ENCODE measurements at places on chromosomes 4 and X. TPM values are rescaled to one million over a fixed set of nuclear protein-coding genes. Genes with fewer than 3 reads are reported as not detected.

DNA sequence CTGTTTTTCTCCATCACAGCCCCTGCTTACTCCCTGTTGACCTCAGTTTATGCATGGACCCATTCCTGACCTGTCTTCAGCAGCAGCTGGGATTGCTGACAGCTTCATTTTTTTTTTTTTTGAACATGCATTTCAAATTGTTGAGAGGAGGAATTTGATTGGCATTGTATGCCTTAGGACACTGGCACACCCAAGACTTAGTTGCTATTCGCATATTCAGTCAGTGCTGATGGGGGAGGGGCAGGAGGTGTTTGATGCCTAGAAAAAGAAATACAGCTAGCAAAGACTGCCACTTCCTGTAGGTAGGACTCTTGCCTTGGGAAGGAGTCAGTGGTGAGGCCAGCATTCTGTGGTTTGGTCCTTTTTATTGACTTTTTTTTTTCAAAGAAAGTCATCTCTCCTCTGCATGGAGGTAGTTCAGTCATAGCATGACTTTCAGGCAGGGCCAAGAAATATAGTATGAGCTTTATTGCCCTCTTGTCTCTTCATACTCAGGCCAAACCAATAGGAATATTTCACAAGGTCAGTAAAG lies 33.6 kb upstream of the XK start:
- peaks cover 3% of the 10 kb centered on the region for H3K4me1 ChIP-seq
- H3K4me3 ChIP-seq = no peak overlapping the region
- no peaks in the 10 kb centered on the region for H3K36me3 ChIP-seq
- H3K27me3 ChIP-seq = no peaks in the 10 kb centered on the region
- no peak for DNase-seq

DNA sequence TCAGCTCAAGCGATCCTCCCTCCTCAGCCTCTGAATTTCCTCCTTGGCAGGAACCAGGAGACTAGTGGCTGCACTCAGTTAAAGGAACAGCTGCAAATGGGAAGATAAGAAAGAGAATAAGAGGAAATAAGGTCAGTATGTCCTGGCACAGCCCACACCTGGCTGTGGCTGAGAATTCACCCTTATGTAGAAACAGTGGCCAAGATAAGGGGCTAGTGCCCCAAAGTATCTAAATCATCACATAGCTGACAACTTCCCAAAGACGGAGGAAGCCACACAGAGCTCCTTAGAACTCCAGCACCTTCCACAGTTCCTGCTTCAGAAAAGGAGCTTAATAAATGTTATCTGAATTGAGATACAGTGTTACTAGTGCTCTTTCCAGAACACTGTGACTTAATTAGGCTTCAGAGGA lies 2.3 kb upstream of the CHIC2 start:
- H3K27ac ChIP-seq = no peak overlapping the region
- peaks cover 24% of the 10 kb centered on the region for H3K4me1 ChIP-seq
- H3K27me3 ChIP-seq = no peaks in the 10 kb centered on the region
- no peak for DNase-seq
- no peak overlapping the region for H3K4me3 ChIP-seq

DNA sequence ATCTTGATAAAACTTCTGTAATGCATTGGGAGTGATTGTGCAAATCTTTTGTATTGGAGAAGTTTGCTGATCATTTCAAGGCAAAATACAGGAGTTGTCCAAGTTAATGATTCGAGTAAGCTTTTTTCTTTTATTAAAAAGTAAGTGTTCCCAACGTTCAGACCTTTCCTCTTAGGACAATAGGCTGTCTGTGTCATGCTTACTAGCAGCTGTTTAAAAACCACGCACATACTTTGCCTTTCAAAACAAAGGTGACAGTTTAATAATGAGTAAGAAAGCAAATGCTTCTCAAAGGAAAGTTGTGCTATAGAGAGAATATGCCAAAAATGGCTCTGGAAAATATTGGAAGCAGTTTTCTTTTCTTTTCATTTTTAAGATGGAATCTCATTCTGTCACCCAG lies 11.2 kb downstream of the TRAPPC11 start:
- no peaks in the 10 kb centered on the region for H3K27me3 ChIP-seq
- no peak overlapping the region for H3K4me3 ChIP-seq
- H3K27ac ChIP-seq = no peak overlapping the region
- H3K4me1 ChIP-seq = peaks cover 3% of the 10 kb centered on the region

DNA sequence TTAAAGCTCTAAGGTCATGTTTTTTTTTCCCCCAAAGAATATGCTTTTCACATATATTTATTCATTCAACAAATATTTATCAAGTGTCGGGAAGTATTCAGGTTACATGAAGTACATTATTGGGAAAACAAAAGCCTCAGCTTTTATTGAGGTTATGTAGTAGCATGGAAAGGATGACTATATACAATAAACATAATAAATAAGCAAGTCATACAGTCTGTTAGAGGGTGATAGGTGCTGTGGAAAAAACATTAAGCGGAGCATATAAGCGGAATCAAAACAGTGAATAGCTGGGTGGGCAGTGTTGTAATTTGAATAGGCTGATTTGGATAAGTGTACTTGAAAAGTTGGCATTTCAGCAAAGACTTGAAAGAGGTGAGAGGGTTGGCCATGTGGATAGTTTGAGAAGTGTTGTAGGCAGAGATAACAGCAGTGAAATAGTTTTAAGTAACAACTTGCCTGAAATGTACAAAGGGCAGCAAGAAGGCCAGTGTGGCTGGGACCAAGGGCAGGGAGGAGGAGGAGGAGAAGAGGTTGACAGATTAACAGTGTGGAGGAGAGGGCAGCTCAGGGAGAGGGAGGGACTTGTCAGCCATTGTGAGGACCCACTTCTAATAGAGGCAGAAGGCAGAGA lies 558.7 kb downstream of the SPRY1 start:
- no peak overlapping the region for H3K4me3 ChIP-seq
- DNase-seq = no peak
- no peak overlapping the region for H3K27ac ChIP-seq
- H3K27me3 ChIP-seq = no peaks in the 10 kb centered on the region
- no peaks in the 10 kb centered on the region for H3K4me1 ChIP-seq

- H3K27me3 ChIP-seq = no peaks in the 10 kb centered on the region
- no peak overlapping the region for H3K27ac ChIP-seq
- no peak overlapping the region for H3K4me3 ChIP-seq
- DNase-seq = no peak
Observed at GRCh38 chr4:4789462-4789861, 70.0 kb upstream of the MSX1 start.

GRCh38 chr4:153348006-153348405 lies 3.5 kb downstream of the MND1 start:
- H3K4me1 ChIP-seq = peaks cover 47% of the 10 kb centered on the region
- no peaks in the 10 kb centered on the region for H3K27me3 ChIP-seq
- no peak for DNase-seq
- H3K27ac ChIP-seq = no peak overlapping the region
- no peak overlapping the region for H3K4me3 ChIP-seq

DNA sequence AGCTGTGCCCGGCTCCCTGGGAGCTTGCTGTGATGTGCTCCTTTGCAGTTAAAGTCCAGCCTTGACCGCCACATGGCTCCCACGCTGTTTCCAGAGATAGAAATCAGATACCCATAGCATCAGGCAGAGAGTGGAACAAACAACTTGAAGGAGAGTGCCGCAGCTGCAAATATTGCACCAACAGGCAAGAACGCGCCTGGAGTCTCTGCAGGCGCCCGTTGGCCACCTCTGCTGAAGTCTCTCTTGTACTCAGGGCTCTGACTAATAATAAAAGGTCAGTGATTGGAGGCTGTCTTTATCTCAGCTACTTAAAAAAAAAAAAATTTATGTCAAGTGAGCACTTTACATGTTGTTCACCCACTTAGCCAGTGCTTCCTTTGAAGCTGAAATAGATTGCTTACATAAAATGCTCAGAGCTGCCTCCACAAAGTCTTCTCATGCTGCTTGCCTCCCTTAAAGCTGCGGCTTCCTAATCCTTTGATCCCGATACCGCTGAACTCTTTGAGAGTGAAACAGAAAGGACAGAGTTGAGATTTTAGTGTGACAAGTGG lies 30.9 kb upstream of the TENM3 start:
- H3K27ac ChIP-seq = no peak overlapping the region
- no peaks in the 10 kb centered on the region for H3K36me3 ChIP-seq
- no peak overlapping the region for H3K4me3 ChIP-seq

GRCh38 chrX:51894697-51895336 lies 1.4 kb downstream of the MAGED1 start:
- H3K4me1 ChIP-seq = peaks cover 22% of the 10 kb centered on the region
- no peak for DNase-seq
- no peaks in the 10 kb centered on the region for H3K27me3 ChIP-seq
- peak overlapping the region; percentile 89 for H3K27ac ChIP-seq
- peak overlapping the region; percentile 85 for H3K4me3 ChIP-seq
- peaks cover 7% of the 10 kb centered on the region for H3K36me3 ChIP-seq

DNA sequence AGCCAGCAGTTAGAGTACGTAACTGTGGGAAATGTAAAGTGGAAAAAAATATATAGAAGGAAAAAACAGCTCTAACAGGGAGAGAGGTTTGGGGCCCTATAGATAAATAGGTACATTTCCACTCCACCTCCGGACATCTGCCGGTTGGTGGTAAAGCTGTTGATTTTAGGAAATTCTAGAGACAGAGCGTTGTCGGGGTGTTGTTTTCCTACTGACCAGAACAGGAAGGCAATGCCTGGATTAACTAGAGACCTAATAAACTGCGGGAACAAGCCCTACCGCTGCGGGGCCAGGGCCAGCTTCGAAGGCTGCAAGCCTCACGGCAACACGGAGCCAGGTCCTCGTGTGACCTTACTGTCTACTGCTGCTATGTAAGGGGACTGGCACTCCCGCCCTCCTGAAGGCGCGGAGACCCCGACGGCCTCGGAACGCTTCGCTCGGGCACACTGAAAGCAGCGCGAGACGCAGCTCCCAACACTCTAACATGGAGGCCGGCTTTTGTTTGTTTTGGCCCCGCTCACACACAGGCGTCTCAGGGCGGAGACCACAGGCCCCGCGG lies 702 bp upstream of the CDKN2AIP start:
- H3K27me3 ChIP-seq = no peaks in the 10 kb centered on the region
- H3K4me3 ChIP-seq = peak overlapping the region; percentile 93
- peak overlapping the region; percentile 94 for H3K27ac ChIP-seq
- H3K4me1 ChIP-seq = peaks cover 46% of the 10 kb centered on the region
- DNase-seq = peak; percentile 43

- no peak overlapping the region for H3K27ac ChIP-seq
- no peaks in the 10 kb centered on the region for H3K4me1 ChIP-seq
- H3K4me3 ChIP-seq = no peak overlapping the region
Observed at GRCh38 chr4:24743927-24744326, 51.4 kb upstream of the SOD3 start.

DNA sequence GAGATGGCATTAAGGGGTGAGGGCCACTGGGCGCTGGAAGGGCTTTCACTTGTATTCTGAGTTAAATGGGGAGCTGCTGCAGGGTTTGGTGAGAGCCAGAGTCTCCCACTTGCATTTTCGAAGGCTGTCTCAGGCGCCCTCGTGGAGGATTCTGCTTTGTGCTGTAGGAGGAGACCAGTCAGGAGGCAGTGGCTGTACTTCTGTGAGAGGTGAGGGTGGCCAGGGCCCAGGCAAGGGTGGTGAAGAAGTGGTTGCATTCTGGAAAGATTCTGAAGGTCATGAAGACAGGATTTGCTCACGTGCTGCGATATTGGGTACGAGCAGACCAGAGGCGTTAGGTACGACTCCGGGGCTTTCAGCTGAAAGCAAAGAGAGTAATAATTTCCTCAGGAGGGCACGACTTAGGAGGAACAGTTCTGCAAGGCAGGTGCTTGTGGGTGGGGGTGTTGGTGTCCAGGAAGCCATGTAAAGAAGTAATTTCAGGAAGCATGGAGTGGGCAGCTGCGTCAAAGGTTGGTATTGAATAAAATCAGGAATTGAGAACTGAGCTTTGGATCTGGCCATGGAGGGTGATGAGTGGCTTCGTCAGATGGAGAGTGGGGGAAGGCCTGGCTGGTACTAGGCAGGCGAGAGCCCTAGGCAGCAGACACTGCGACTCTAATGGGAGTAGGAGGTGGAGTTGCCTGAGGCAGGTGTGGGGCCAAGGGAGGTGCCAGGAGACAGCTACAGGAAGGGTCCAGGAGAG lies 18.2 kb downstream of the PIGG start:
- peaks cover 75% of the 10 kb centered on the region for H3K36me3 ChIP-seq
- no peak overlapping the region for H3K4me3 ChIP-seq
- no peaks in the 10 kb centered on the region for H3K4me1 ChIP-seq
- H3K27ac ChIP-seq = no peak overlapping the region
- H3K27me3 ChIP-seq = no peaks in the 10 kb centered on the region
- no peak for DNase-seq

The TCEAL6 gene
- total RNA-seq = not detected

The USP17L27 gene
- not detected for total RNA-seq

The IL21 gene
- total RNA-seq = 1.0 TPM
